ENCODE measurements at places on chromosomes 3 and 15.
A peak's percentile ranks its signal among the peaks of the same experiment; 100 is the strongest.

- no peak for DNase-seq
Observed at GRCh38 chr15:78175330-78175729, 26.2 kb downstream of the IDH3A start.

GRCh38 chr15:46552316-46552715 lies 917.5 kb downstream of the SQOR start:
- no peak for DNase-seq

- DNase-seq = no peak
Observed at GRCh38 chr3:12549971-12550760, 4.9 kb upstream of the MKRN2OS start.

- DNase-seq = no peak
Observed at GRCh38 chr15:31207246-31207645, 105.7 kb upstream of the TRPM1 start.

DNA sequence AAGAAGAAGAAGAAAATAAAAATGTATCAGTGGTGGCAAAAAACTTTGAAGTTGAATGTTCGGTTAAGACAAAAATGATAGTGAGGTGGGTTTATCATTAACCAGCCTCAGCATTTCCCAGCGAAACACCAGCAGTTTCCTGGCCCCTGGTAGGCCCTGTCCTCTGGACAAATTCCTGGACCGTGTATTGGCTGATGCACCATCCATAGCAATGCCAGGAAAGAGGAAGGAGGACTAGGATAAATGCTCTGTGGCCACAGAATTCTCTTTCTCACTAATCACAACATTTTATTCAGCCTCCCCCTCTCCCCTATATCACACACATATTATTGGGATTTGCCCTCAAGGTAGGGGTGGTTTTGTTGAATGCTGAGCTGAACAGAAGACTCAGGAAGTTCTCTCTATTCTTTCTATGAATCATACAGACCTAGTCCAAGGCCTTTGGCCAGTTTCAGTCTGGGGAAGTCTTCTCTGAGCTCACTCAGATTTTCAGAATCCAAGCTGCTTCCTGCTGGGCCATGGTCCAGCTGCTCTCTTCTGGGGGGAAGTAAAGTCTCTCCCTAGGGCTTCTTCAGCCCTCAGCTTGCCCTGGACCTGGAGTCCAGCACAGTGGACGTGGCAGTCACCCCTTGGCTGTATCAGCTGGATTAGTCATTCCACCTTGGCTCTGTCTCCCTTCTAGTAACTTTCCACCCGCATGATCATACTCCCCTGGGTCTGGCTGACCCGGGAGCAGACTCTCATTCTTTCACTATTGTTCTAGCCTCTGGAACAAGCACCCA lies 27.6 kb downstream of the SLC28A1 start:
- peak; percentile 72 for DNase-seq

- DNase-seq = no peak
Observed at GRCh38 chr3:121690777-121691405, 30.2 kb upstream of the HCLS1 start.

- no peak for DNase-seq
Observed at GRCh38 chr3:155772801-155773200, 27.9 kb upstream of the PLCH1 start.

- DNase-seq = no peak
Observed at GRCh38 chr3:18946524-18946923, 201.8 kb upstream of the KCNH8 start.

DNA sequence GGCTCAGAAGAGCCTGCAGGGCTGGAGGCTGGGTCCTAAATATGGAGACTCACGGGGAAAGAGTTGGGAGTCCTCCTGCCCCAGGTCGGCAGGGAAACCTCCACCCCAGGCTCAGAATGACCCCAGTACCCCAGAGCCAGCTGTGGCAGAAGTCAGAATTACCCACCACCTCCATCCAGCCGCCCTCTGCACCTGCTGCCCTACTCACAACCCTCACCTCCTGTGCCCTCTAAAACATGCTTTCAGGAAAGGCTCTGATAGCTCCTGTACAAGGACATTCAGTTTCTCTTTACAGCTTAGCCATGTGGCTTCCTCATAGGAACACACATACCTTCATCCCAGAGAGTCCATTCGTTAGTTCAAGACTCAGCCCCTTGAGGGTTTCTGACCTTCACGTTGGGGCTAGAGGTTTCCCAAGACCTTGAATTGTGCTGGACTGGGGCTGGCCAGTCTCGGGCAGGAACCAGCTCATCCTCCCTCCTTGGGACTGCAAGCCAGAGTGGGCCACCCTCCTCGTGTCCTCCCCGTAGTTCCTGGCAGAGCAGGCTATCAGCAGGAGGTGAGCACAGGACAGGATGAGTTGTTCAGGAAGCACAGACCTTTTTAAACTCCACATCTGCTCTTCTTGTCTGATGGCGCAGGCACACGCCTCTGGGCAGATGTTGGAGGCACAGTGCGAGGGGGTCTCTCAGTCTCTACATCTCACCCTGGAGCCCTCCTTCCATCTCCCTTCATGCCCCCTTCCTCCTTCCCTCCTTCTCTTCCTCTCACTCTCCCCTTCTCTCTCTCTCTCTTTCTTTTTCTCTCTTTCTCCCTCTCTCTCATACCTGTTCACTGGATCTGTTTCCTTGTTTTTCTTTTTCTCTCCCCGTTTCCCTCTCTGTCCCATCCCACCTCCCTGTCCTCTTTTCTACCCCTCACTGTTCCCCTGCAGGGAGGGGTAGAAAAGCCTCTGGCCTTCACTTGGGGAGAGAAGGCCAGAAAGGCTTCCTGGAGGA lies 55.9 kb upstream of the NR2C2 start:
- DNase-seq = no peak

- peak; percentile 26 for DNase-seq
Observed at GRCh38 chr3:126544596-126545281, 14.0 kb downstream of the C3orf22 start.

DNA sequence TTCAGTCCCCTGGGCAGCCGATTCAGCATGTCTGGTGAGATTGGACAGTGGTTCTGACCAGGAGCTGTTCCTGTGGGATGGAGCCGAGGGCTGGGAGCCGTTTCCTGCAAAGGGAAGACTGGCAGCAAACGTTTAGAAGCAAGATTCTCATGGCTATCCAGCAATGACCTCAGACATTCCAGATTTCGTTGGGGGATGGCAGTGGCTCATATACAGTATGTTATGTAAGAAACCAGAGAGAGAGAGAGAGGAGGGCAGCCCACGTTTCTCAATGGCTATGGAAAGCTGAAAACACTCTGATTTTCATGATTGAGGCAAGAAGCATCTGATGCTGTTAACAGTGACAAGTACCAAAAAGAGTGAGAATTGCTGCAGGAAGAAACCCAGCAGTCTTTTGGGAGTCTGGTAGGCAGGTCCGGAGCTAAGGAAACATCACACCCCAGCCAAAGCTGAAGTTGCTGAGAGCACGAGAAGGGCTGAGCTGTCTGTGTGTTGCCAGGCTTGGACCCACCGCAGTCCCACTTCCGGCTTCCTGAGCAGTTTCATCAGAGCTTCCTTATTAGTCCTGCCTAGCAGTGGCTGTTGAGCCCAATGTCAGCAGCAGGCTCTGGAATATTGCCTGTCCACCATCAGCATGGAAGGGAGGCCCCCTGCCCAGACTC lies 25.6 kb upstream of the VPS8 start:
- peak; percentile 82 for DNase-seq

- no peak for DNase-seq
Observed at GRCh38 chr3:112381673-112382542, 49.0 kb downstream of the CD200 start.

- DNase-seq = no peak
Observed at GRCh38 chr3:16529264-16529663, 15.8 kb upstream of the RFTN1 start.

GRCh38 chr3:39705351-39705900 lies 104.0 kb upstream of the MYRIP start:
- DNase-seq = no peak

DNA sequence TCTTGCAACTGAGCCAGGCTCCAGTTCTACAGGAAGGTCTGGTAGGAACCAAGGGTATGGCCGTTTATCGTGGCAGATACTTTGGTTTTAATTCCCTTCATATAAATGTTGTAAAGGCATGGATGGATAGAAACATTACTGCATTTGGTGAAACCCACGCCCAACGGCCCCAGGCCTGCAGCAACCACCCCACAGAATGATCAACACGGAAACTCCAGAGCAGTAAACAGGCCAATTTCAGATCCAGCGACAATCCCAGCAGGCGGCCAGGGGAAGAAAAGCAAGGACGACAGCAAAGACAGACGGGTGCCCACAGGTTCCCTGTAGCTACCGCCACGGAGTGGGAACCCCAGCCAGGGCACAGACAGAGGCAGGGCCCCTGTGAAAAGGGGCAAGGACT lies 32.6 kb upstream of the PCSK6 start:
- peak; percentile 29 for DNase-seq

DNA sequence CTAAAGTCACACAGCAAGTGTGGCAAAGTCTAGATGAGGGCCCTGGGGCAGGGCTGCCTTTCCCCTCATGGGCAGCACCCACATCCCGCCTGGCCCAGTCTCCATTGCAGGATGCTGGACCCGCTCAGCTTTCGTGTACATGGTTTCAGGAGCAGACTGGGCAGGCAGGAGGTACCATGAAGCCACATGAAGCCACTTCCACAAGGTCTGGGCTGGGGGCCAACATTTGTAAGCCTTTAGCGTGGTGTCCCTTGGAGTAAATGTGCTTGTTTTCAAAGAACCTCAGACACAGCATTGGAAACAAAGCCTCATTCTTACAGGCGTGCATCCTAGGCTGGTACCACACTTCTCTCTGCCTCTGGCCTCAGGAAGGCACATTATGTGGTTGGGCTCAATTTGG lies 34.5 kb downstream of the UMPS start:
- DNase-seq = peak; percentile 42

- peak; percentile 65 for DNase-seq
Observed at GRCh38 chr3:129278966-129279906, 566 bp downstream of the HMCES start.

DNA sequence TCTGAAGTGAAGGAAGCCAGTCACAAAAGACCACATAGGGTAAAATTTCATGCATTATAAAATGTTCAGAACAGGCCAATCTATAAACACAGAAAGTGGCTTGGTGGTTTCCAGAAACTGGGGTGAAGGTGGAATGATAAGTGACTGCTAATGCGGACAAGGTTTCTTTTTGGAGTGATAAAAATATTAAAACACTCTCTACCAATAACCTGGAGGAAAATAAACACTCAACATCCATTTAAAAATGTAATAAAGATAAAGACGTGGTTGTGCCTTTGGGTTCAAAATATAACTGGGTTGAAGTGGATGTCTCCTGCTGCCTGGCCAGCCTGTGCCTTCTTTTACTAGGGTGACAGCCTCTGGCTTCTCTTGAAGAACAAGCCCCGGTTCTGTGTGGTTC lies 70.9 kb upstream of the GCNT3 start:
- DNase-seq = no peak

GRCh38 chr3:161265916-161266571 lies 44.9 kb downstream of the NMD3 start:
- no peak for DNase-seq

DNA sequence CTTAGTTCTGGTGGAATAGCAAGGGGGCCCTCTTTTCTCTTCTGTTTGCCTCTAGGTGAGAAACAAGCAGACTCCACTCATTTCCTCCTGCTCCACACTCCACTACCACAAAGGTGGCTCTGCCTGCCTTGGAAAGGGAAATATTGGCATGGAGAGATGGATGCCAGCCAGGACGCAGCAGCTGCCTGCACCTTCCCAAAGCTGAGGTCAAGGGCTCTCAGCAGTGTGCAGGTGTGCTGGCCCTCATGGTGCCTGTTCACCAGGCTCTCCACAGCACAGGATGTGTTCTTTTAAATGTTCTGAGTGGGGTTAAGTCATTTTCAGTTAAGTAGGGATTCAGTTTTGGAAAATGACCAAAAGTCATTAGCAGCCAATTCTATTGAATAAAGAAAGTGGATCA lies 211.2 kb upstream of the STRIT1 start:
- DNase-seq = no peak

DNA sequence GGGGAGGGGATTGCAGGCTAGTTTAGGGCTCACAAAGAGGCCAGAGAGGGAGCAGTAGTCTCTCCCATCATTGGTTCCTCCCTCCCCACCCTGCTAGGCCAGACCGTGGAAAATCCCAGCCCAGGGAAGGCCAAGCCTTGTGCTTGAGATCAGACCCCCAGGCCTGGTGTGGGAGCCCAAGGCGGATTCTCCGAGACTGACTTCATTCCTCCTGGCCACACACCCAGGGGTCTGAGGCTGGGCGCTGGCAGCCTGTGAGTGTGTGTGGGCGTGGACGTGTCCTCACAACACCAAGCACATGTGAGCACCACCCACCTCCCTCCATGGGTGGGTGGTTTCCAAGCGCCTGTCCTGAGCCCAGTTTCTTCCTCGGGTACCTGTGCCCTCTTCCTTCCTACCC lies 4.1 kb downstream of the LOXL1 start:
- DNase-seq = no peak
